Left kidney (tissue), 8 donors: ENCODE measurements at places on chromosomes 7 and 10.

DNA sequence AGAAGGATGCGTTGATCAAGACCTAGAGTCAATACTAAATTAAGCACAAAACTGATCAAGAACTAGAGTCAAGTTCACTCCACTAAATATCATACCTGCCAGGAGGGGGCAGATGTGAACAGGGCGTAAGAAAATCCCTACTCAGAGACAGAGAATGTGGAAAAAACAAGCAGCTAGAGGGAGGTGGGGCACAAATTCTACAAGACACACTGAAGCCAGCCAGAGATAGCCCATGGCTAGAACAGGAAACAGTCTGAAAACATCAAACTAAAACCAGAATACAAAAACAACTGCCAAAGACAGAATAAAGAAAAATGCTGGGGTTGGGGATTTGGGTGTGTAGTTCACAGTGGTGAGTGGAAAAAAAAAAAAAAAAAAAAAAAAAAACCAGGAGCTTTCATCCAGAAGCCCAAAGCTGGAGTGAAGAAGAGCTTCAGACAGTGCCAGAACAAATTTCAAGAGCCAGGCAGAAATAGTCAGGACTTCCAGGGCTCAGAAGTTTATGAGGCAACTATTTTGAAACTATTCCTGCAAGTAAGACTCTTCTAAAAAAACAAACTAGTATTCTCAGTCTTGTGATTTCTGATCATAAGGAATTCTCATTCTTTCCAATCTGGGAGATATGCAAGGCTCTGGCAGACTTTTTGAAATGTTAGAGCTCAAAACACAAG is 118.3 kb downstream of the CCDC71L start:
- peak; percentile 45 for DNase-seq

GRCh38 chr10:17077890-17078289 is 51.7 kb downstream of the CUBN start:
- no peak for DNase-seq

- no peak for DNase-seq
Measured at GRCh38 chr7:66950311-66950710, 29.3 kb downstream of the TMEM248 start.

GRCh38 chr7:69992938-69993337 is 394.7 kb downstream of the AUTS2 start:
- no peak for DNase-seq

- no peak for DNase-seq
Measured at GRCh38 chr10:78844960-78845607, 223.7 kb upstream of the ZMIZ1 start.

- peak; percentile 45 for DNase-seq
Measured at GRCh38 chr10:52818019-52818418, 45.4 kb upstream of the MBL2 start.

GRCh38 chr10:114938856-114939193 is 830 bp downstream of the TRUB1 start:
- no peak for DNase-seq

- DNase-seq: no peak
Measured at GRCh38 chr7:73865738-73866445, 4.9 kb downstream of the TMEM270 start.

GRCh38 chr7:37032258-37032601 is 307.9 kb upstream of the AOAH start:
- no peak for DNase-seq

DNA sequence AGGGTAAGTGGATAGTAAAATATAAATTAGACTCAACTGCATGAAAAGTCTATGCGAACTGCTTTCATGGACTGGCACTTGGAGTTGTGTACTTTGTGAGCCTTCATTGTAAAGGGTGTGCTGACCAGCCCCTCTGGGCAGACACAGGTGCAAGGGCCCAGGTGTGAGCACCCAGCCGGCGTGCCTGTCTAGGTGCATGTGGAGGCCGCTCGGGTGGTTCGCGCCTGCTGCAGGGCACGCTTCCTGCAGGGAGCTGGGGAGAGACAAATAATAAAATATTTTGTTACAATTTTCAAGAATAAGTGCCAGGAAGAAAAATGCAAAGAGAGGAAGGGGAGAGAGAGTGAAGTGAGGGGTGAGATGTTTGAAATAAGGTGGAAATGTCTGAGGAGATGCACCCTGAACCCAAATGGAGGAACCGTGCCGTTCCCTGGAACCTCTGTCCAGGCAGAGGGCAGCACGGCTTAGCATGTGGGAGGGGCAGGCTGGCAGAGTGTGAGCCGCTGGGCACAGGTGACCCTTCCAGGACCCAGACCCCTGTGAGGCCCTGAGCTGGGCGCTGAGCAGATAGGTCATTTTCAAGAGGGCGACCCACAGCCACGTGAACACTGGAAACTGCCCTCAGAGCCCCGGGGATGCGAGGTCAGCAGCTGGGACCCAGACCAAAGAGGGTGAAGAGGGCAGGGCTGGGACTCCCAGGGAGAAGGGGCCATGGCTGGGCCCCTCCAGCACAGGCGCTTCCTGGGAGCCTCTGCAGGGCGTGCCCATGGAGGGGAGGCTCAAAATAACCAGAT is 28.7 kb downstream of the RNF32 start:
- no peak for DNase-seq

DNA sequence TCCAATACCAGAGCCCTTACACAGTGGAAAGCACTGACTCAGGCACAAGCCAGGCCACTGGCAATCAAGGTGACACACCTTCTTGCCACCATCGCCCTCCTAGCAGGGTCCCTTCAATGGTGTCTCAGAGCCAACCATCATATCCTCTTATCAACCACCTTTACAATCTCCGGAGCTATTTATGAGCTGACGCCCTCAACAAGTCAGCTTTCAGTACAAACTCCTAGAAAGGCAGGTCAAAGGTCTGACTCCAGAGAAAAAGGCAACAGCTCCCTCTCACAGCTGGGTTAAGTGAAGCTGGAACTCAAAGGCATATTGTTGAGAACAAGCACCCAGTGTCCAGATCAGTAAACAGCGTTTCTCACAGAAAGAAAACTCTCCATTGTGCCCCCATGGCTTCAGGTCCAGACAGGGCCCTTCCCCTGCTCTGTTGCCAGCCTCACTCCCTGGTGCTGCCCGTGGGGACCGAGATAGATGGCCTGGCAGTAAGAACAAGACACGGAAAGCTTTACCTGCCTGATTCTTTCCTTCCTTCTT is 2.4 kb downstream of the ZNF3 start:
- no peak for DNase-seq

- no peak for DNase-seq
Measured at GRCh38 chr7:351256-351655, 61.3 kb downstream of the FOXL3 start.

DNA sequence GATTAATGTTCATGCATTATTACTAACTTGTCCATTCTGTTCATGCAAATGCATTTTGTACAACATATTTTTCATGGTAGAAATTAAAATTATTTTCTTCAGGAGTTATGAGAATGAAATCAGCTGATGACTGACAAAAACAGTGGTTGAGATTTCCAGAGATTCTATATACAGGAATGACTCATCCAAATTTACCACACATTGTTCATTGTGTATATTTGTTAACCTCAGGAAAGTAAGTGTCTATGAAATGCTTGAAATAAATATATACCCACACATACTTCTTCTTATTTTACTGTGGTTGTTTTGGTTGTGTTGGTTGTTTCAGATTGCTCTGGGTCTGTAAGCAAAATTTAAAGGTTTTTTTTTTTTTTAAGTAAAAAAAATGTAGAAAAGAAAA is 108.1 kb upstream of the SP8 start:
- no peak for DNase-seq

- DNase-seq: no peak
Measured at GRCh38 chr7:115630049-115630448, 400.5 kb downstream of the TFEC start.

DNA sequence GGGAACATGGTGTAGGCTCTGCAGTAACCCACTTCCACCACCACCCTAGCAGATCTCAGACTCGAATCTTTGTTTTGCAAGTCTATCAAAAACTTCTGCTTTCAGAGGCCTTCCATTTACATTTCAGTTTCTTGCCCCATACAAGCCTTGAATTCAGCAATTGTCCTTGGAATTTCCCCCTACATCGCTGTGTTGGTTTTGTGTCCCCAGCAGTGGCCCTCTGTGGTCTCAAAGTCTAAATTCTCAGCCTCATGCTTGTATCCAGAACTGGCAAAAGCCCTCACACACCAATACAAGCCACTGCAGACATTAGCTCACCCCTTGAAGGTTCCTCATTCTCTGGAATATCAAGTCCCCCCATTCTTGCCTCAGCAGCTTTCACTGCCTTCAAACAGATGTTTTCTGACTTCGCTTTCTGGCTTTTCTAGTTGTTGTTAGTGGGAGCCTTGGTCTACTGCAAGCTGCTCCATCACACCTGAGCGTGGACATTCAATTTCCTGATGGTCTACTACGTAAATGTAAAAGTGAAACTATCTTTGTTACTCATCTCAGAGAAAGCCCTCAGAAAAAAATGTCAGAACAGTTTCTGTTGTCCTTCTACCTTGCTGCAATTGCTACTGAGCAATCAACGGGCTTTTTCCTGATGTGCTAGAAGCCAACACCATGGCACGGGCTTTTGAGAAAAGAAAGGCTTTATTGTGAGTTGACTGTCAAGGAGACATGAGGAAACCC is 1.8 kb upstream of the NUB1 start:
- DNase-seq: no peak

- no peak for DNase-seq
Measured at GRCh38 chr10:4127518-4128315, 342.7 kb upstream of the KLF6 start.

GRCh38 chr10:129404091-129404490 is 63.0 kb upstream of the MGMT start:
- DNase-seq: no peak

DNA sequence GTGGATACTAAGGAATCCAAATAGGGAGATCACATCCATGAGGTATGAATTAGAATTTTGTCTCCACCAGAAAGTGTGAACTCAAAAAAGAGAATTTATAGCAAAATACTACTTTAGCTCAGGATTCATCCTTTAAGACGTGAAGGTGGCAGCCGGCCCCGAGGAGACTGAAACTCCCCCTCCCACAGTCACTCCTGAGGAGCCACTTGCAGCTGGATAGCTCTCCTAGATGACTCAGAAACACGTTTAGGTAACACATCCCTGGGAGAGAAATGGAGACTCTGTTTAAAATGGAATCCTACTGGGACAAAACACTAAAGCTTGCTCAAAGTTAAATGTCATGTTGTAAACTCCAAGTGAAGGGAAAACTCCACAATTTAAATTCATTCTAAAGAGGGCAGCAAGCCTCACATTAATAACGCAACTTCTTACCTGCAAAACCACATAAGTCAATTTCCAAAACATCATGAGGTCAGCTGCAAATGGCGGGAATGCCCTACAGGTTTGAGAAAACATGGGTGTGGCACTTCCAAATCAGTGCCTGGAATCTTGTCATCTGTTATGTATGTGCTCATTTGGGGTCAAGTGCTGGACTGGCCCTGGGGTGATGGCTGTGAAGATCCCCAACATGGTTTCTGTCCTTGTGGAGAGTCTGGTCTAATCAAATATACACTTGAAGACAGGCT is 46.2 kb downstream of the ICA1 start:
- DNase-seq: no peak

- no peak for DNase-seq
Measured at GRCh38 chr7:21355406-21355874, 72.4 kb upstream of the SP4 start.

- no peak for DNase-seq
Measured at GRCh38 chr10:11325817-11326216, 285.6 kb downstream of the USP6NL start.

DNA sequence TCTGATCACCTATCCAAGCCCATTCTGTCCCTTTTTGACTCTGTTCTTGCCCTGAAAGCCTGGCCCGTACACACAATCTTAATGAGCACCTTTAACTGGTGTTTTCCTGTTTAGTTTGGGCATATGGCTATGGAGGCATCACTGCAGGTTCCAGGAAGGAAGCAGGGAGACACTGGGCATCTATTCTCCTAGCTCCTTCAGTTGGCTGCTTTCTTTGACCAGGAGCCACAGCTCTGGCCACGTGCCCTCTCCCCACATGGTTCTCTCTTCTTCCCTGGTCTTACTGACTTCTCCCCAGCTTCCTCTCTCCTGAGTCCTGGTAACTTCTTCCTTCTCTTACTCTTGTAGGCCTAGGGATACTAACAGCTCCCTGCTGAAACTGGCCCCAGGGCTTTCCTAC is 144.4 kb downstream of the CREB5 start:
- no peak for DNase-seq

DNA sequence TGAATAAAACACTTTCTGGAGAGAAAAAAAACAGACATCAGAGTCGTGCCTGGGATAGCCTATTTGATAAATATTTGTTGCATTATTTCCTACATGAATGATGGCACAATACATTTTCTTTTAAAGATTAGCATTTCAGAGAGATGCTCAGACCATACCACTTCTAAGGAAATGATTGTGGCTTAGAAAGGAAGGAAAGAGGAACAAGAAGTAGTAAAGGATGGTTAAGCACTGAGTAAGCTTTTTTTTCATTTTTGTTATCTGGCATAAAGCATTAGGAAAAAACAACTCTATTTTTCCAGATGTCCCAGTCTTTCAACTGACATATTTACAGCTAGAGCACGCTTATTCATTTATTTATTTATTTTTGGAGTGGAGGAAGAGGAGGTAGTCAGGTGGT is 258.8 kb upstream of the TEX47 start:
- DNase-seq: no peak

DNA sequence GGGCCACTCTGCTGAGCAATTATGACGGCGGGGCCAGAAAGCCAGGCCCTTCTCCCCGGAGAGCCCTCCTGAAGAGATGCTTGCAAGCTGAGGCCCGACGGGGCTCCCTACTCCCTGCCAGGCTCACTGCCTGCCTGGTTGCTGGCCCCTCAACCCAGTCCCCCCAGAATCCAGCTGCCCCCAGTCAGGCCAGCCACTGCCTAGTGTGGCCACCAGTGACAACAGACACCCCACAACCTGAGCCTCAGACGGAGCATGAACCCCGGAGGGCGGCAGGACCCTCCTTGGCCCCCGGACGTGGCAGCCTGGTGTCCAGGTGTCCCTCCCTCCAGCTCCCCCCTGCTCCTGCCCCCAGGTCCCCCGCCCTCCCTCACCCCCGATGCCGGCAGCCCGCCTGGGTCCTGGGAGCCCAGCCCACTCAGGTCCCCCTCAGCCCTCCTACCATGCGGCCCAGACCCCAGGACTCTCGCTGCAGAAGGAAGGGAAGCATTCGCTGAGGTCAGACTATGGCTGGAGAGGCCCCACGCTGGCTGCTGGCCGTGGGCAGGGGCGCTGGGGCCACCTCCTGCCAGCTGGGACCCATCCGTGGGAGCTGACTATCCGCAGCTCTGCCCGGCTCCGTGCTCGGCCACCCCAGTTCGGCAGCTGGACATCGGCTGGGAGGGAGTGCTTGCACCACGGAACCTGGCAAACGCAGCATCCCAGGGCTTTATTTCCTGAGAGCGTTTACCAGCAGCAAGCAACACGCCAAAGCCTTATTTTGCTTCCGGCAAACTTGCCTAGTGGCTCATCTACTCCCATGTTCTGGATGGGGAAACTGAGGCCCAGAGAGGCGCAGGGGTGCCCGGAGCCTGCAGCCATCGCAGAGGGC is 89.8 kb downstream of the UNCX start:
- no peak for DNase-seq

- DNase-seq: no peak
Measured at GRCh38 chr7:131346885-131347592, 19.4 kb downstream of the MKLN1 start.

GRCh38 chr7:26099236-26099635 is 52.8 kb upstream of the NFE2L3 start:
- DNase-seq: no peak
